CD8-positive, alpha-beta T cell (primary cell): ENCODE measurements at places on chromosomes 12 and 14. TPM values are rescaled to one million over a fixed set of nuclear protein-coding genes. Genes with fewer than 3 reads are reported as not detected.

The KRT6C gene
- not detected for total RNA-seq

The CBLN3 gene
- 1.1 TPM for total RNA-seq

The RGS6 gene
- total RNA-seq, result not detected

The KRT72 gene
- total RNA-seq, result 5.8 TPM

The KRT2 gene
- total RNA-seq, result 1.4 TPM

The MAP3K9 gene
- 10.8 TPM for total RNA-seq

The BHLHE41 gene
- total RNA-seq, result not detected

The E2F7 gene
- not detected for total RNA-seq

The ISM2 gene
- not detected for total RNA-seq

The SLC7A7 gene
- total RNA-seq, result 0.33 TPM

The TAS2R8 gene
- total RNA-seq, result not detected

The VRTN gene
- not detected for total RNA-seq

The SPIC gene
- not detected for total RNA-seq

The FOXG1 gene
- total RNA-seq, result not detected

The CLEC12A gene
- total RNA-seq, result not detected

The KIF21A gene
- 5.1 TPM for total RNA-seq

The SLC4A8 gene
- total RNA-seq, result 1.5 TPM

The P2RX7 gene
- total RNA-seq, result 7.4 TPM

The PPP1R36 gene
- not detected for total RNA-seq

The OTX2 gene
- total RNA-seq, result not detected

The VCPKMT gene
- total RNA-seq, result 38.2 TPM

The HOXC4 gene
- 0.54 TPM for total RNA-seq

The RFC5 gene
- total RNA-seq, result 9.9 TPM
